ENCODE measurements at places on chromosomes 7 and 10. TPM values are rescaled to one million over a fixed set of nuclear protein-coding genes. Genes with fewer than 3 reads are reported as not detected.

DNA sequence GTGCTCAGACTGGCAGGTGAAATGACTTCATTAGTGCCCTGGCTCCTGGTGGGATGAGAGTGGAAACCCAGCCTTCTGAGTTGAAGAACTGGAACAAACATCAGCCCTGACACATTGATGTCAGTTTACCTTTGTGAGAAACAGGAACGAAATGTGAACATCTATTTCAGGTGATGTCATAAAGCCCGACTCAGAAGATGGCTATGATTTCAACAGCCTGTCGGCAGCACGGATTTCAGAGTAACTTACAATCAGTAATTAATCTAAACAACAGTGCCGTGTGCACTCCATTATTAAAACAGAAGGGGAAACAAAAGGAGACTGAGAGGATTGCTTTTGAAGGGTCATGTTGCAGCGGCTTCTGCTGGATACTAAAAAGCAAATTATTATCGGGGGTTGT lies 243.2 kb downstream of the FRMD4A start:
- no peak for DNase-seq

GRCh38 chr10:35268791-35269257 lies 67.5 kb upstream of the CCNY start:
- DNase-seq: no peak

DNA sequence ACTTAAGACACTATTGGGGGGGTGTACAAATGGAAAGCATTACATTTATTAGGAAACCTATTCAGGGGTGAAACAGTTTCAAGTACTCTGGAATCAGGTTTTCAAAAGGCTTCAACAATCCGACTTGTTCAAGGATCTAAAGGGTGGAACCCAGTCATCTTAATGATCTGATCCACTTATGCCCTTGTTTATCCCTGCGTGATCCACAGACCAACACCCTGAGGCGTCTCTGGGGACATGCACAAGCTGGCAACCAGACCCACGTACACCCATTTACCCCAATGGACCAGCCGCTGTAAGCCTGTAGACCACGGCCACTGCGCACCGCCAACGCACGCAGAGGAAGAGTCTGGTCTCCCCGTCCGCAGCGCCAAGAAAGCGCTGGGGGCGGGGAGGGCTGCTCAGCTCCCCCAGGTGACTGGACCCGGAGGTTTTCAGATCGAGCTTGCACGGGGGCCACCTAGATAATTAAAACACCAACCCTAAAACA lies 13.4 kb downstream of the HNRNPF start:
- DNase-seq: peak; percentile 68

- no peak for DNase-seq
Observed at GRCh38 chr7:127833641-127834040, 181.6 kb downstream of the SND1 start.

GRCh38 chr7:3028071-3028757 lies 15.5 kb downstream of the CARD11 start:
- no peak for DNase-seq

DNA sequence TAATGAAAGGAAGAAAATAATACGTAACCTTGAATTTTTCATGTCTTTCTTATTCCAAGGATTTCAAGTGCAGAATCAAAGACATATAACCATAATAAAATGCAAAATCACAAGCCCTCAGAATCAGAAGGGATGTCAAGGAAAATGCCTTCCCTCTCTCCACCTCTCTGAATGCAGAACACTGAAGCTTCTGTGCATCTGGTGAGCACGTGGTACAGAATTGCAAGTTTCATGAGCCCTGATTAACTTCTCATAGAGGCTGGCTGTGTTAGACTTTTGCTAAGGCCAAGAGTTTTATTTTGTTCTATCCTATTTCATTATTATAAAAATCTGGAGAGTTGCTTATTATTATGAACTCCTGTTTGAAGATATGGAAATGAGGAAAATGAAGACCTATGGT lies 533.7 kb upstream of the POM121L12 start:
- DNase-seq: no peak

GRCh38 chr7:78563191-78563590 lies 764.6 kb downstream of the PHTF2 start:
- no peak for DNase-seq

DNA sequence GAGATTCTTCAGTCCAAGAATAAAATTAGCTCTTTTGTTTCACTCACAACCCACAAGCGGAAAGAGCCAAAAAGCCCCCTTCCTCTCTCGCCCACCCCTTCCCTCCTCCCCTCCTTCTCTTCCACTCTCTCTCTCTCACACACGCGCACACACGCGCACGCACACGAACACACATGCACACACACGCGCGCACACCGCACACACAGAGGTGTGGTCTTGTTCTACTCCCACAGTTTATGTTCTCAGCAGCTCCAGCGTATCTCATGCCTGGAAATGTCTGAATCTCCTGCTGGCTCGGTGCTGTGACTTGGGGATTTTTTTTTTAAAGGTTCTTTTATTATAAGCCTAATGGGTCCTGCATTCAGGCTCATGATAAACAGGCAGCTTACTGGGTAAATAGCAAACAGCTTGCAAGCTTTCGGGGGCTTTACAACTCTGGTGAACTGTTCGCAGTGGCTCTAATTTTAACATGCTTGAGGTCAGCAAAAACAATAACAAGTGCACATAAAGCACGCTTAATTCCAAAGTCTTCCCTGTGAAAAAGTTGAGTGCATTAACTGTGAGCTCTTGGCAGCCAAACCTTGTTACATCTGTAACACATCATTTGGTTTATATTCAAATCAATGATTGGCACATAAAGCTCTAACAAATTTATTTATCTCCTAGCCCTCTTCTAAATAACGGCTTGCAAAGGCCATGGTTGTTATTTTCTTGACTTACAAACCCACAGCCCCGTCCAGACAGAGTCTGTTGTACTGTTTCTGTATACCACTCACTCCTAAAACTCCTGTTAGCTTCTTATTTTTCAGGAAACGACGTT lies 424.1 kb upstream of the MGMT start:
- DNase-seq: no peak

DNA sequence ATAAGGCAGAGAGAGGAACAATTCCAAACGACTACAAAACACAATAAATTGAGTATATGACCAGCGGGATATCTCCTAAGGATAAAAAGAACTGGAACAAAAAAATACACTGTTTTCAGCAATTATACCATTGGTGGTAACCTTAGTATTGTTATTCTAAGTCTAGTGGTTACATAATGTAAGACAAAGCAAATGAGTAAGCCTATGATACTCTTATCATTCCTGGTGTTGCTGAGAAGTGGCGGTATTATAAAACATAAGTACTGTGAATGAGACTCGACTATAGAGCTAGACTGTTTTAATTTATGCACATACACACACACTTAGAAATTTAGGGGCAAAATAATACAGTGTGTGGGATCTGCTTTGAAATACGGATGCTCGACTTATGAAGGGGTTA lies 107.7 kb downstream of the NRBF2 start:
- DNase-seq: no peak

DNA sequence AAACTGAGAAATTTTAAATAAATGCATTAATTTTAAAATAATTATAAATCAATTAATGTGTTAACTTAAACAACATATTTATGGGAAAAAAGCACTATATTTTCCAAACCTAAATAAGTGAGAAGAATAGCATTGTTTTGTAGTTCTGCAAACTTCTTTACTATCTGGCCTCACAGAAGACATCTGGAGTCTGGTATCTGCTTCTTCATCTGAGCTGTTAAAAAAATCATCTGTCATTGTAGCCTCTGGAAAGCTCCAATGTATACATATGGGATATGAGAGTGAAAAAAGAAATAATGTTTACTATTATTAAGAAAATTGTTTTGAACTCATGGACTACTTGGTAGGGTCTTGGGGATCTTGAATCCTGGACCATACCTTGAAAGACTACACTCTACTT lies 32.2 kb downstream of the CTTNBP2 start:
- no peak for DNase-seq

DNA sequence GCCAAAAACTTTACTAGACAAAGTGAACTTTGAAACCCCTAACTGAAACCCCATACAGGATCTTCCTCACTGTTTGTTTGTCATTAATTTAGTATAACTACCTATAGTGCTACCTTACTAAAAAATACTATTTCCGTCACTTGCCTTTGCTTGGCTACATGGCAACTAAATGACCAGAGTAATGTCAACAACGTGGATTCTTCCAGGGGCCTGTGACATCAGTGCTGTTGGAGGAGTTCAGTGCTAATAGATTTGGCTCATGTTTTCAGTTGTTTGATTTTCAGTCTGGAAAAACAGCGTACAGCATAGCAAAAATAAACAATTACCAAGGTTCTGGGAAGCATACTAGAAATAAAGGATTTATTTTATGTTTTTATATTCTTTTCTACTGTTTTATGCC lies 3.0 kb upstream of the ASB15 start:
- no peak for DNase-seq

DNA sequence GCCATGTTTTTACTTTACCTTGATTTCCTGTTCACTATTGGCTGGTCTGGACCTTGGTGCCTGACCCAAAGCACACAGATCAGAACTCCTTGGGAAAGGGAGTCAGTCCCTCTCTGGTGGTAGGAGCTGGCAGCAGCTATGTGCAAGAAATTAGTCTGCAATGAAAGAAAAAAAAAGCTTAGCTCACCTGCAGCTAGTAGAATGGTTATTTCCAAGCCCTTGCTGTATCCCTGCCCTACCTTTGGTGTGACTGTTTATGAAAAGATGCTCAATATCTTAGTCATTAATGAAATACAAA lies 68.1 kb upstream of the PAPSS2 start:
- no peak for DNase-seq

DNA sequence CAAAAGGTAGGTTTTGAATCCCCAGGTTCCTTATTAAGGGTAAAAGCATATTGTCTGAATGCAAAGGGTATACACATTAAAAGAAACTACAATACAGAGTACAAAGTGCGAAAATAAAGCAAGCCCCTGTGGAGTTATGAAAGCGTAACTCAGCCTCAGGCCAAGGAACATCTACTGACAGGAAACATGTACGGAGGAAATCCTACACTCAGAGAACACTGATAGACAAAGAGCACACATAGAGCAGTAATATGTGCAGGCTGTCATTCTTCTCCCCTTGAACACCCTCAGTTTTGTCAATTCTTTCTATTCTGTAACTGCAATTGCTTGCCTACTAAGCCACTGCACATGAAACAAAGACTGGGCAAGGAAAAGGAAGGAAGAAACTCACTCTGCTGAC lies 150.2 kb downstream of the DGKB start:
- DNase-seq: no peak

- DNase-seq: no peak
Observed at GRCh38 chr10:129483430-129484010, 16.5 kb downstream of the MGMT start.

DNA sequence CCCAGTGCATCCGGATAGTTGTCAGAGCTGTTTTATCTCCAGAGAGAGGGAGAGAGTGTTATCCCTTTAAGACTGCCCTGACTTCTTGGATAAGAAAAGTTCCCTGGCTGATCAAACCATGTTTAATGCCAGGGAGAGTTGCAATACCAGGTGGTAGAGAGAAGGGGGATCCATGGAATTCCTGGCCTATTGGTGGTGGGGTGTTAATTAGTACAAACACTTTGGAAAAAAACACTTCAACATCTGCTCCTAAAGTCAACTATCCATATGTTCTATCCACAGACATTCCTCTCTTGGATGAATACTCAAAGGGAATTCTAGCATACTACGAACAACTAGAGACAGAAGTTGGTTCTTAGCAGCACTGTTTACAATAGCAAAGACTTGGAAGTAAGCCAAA lies 307.2 kb downstream of the TCERG1L start:
- no peak for DNase-seq

DNA sequence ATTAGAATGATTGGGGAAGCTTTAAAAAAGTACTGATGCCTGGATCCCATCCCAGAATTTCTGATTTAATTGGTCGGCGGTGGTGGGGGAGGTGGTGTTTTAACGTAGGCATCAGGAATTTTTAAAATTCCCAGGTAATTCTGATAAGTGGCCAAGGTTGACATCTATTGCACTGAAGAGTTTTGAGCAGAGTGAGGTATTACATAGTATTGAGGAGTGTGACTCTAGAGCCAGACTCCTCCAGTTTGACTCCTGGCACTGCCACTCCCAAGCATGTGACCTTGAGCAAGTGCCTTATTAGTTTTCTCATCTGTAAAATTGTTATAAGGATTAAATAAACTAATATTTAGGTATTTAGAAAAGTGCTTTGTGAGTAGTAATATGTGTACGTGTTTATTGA lies 6.2 kb downstream of the PLEKHA1 start:
- DNase-seq: no peak

DNA sequence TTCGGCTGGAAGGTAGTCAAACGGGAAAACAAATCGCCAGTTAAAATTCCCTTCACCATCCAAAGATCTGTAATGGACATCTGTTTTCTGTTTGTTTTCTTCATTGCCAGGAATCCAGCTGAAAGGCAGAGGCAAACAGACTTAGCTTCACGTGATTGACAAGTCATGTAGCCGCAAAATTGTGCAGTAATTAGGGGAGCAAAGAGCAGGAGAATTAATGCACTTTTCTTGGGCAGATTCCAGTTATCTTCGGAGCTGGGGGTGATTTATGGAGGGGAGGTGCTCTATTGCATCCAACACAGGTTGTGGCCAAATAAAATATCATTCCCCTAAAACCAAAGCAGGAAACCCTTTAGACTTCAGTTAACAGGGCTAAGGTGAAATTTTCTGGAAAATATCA lies 162.2 kb downstream of the MYOF start:
- no peak for DNase-seq

DNA sequence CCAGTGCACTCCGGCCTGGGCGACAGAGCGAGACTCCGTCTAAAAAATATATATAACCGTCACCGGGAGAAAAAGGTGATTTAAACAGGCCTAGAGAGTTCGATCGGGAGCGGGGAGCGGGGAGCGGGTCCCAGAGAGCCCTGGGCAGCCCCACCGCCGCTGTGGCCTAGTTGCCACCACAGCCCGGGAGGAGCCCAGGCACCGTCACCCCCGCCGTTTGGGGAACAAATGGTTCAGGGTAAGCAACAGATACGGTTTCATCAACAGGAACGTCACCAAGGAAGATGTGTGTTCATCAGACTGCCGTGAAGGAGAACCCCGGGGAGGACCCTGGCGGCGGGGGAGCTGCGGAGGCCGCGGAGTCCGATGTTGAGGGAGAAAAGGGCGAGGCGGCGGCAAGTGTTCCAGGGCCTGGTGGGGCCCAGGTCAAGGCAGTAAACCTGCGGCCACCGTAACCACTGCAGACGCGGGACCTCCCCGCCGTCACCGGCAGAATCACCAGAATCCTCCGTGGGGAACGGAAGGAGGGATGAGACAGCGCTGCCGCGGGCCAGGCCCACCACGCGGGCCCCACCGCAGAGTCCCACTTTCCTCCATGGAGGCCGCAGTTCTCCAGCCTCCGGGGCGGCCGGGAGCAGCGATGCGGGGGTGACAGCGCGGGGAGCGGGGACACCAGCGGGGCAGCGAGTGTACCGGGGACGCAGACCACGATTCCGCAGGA lies 103.4 kb downstream of the GALNT11 start:
- DNase-seq: no peak

Gene NYAP1
- 1.6 TPM for polyA plus RNA-seq

Gene NSUN5
- polyA plus RNA-seq: 13.8 TPM

Gene ARHGAP22
- 1.2 TPM for polyA plus RNA-seq

Gene TMEM213
- 0.01 TPM for polyA plus RNA-seq

Gene NXPH1
- not detected for polyA plus RNA-seq

Gene SCART1
- polyA plus RNA-seq: not detected

Gene PNLIPRP1
- 3.6 TPM for polyA plus RNA-seq

Gene MINDY3
- polyA plus RNA-seq: 19.4 TPM

Gene CACNB2
- 2.4 TPM for polyA plus RNA-seq

Gene FKBP6
- polyA plus RNA-seq: not detected

Gene TAS2R5
- 1.3 TPM for polyA plus RNA-seq

Gene ACTL6B
- 0.58 TPM for polyA plus RNA-seq

Gene PSPH
- 15.1 TPM for polyA plus RNA-seq

Gene AKR1C4
- not detected for polyA plus RNA-seq

Gene VPS41
- polyA plus RNA-seq: 15.0 TPM
